ENCODE measurements at places on chromosomes 12 and 14.
A peak's percentile ranks its signal among the peaks of the same experiment; 100 is the strongest.

GRCh38 chr12:22658214-22658613 lies 33.2 kb downstream of the ETNK1 start:
- no peak for DNase-seq

DNA sequence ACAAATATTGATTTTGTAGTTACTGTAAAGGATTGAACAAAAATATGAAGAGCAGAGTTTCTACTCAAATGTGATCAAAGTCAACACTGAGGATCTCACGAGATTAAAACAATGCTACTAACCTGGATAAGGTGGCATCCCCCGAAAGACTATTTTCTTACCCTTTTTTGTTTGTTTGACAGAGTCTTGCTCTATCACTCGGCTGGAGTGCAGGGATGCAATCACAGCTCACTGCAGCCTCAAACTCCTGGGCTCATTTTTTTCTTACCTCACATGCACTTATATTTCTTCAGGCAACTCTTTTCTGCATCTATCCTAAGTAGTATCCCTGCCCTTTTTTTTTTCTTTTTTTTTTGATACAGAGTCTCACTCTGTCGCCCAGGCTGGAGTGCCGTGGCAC lies 109.2 kb downstream of the VEZT start:
- no peak for DNase-seq

DNA sequence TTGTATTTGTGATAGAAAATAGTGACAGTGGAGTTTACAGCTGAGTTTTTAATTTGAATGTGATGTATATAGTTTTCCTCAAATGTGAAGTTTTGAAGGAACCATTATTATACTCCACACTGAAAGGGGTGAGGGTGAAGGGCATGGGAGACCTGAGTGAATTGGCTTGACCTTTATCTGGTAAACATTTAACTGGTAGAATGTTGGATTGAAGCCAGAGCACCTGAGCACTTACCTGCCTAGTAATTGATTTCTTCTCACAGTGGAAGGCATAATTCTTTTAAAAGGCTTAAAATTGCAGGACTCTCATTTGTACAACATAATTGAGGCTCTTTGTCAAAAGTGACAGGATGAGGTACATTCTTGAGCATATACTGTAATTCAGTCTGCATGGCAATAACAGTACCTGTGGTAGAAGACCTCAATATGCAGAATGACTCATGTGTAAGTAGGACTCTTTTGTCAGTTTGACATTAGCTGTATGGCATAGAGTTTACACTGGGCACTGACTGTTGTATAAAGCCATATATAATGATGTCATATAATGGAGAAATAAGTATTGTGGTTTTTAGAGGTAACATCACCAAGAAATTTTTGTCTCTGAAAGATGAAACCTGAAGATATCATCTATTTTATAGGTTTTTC lies 309.6 kb downstream of the TMTC2 start:
- DNase-seq, result no peak

- DNase-seq, result no peak
These were observed 31.4 kb downstream of the NUBPL start for GRCh38 chr14:31592631-31593030.

- no peak for DNase-seq
These were observed 16.5 kb downstream of the SPTLC2 start for GRCh38 chr14:77599889-77600288.

DNA sequence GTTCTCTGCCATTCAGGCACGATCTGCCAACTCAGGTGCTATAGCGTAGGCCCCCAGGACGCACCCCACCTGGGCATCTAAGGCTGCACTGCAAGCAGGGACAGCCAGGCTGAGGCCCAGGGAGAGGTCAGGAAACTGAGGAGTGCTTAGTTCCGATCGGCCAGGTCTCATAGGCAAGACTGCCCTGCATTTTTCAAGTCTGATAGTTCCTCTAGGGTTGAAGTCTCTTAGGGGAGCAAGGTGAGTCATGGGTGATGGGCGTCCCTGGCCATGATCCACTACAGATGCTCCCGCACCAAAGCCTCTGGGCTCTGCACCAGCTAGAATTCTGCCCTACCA lies 13.2 kb downstream of the NOPCHAP1 start:
- DNase-seq, result no peak

- peak; percentile 50 for DNase-seq
These were observed 10.2 kb downstream of the SLCO1A2 start for GRCh38 chr12:21324551-21324950.

DNA sequence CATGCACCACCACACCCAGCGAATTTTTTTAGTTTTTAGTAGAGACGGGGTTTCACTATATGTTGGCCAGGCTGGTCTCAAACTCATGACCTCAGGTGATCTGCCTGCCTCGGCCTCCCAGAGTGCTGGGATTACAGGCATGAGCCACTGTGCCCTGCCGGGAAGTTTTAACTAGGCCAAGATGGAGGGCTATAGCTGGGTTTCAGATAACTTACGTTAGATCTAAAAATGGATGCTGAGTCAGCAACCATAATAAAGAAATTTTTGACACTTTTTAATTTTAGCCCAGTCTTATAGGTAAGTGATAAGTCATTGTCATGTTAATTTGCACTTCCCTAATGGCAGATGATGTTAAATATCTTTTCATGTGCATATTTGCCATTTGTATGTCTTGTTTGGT lies 14.4 kb downstream of the ZDHHC17 start:
- DNase-seq, result no peak

DNA sequence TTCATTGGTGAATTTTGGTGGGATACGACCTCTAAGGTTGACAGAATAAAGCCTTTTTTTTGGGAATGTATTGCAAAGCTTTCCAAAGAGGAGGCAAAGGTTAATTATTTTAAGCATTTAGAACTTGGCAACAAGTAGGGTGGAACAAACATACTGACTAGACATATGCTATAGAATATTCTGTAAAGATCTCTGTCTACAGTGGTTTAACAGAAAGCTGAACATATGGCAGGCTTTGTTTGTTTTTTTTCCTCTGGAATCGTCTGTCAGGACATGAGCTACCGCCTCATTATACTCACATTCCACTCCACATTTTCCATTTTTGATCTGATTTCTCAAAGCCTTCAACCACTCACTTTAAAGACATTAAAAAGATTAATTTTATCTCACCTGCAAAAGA lies 153.4 kb upstream of the PELI2 start:
- DNase-seq, result no peak

DNA sequence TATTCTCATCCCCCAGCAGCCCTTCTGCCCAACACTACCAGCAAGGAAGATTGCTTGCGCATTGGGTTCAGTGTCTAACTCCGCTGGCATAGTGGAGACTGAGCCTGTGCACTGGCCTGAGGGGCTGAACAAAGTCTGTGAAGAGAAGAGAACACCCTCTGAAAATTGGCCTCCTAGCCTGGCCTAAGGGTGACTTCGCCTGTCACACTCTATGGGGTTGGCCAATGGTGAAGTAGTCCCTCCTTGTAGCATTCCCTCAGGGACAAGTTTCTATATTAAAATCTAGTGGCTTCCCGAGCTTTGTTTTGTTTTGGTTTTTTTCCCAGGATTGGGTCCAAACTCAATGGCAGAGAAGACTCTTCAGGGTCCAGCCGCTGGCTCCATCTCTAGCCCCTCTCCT lies 49.1 kb upstream of the DAAM1 start:
- DNase-seq, result no peak

DNA sequence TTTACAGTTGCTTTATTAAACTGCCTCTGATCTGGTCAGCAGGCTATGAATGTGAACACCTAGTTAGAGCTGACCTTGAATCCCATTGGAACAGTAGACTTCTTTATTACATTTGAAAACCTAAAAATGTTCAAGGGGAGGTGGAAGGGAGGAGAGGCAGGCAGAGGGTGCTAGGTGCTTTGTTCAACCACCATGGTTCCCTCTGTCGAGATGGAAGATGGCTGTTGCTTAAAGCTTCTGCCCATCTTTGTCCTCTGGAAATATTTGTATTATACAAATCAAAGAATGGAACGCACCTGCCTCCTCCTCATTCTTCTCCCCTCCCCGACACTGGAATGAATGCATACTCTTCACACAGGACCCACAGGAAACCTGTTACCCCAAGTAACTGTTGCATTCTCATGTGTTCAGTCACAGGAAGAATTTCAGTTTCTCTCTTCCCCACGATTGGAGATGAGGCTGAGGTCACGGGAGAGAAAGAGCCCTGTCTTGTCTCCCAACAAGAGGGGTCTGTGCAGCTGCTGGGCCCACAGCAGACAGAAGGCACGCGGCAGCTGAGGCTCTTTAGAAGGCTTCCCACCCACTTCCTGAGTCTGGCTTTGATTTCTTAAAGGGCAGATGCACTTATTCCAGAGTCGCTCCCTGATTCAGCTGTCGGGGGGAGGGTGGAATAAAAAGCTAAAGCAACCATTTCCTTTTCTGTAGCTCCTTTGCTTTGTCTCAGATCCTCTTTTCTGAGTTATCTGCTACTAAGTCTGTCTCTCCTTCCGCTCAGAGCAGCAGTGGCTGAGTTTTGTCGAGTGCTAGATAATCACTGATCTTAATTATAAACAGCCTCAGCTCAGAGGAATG lies 217.9 kb upstream of the BTG1 start:
- DNase-seq, result peak; percentile 16

DNA sequence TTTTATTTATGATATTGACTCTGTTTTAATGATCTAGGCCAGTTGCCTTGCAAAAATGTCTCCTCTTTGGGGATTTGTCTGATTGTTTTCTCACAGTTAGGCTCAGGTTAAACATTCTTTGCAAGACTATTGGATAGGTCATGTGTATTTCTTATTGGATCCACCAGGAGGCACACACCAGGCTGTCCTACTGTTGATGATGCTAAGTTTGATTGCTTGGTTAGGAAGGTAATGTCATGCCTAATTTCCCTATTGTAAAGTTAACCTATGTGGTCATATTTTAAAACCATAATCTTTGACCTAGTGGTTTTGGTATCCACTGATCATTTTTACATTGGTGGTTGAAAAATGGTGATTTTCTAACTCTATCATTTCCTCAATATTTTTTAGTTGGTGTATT lies 137.1 kb downstream of the BRMS1L start:
- peak; percentile 66 for DNase-seq

GRCh38 chr12:16552301-16552700 lies 53.7 kb downstream of the LMO3 start:
- DNase-seq, result no peak

DNA sequence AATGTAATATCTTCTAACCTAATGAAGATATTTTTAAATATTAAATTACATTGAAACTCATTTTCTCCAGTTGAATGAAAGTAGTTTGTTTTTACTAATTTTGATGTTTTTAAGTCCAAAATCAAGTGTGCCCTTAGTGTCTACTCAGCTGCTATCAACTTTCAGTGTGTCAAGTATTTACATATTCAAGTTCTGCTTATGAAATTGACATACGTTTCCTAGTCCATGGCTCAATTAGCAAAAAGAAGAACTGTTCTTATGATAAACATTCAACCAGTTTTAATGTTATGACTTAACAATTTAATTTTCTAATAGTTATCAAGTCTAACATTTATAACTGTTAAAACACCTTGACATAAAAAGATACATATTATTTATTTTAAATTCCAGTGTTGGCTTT lies 137.1 kb downstream of the DUSP6 start:
- DNase-seq, result no peak

- no peak for DNase-seq
These were observed 106.2 kb upstream of the RPH3A start for GRCh38 chr12:112685321-112685720.

- DNase-seq, result peak; percentile 40
These were observed 162.5 kb downstream of the C12orf50 start for GRCh38 chr12:87866578-87867292.

DNA sequence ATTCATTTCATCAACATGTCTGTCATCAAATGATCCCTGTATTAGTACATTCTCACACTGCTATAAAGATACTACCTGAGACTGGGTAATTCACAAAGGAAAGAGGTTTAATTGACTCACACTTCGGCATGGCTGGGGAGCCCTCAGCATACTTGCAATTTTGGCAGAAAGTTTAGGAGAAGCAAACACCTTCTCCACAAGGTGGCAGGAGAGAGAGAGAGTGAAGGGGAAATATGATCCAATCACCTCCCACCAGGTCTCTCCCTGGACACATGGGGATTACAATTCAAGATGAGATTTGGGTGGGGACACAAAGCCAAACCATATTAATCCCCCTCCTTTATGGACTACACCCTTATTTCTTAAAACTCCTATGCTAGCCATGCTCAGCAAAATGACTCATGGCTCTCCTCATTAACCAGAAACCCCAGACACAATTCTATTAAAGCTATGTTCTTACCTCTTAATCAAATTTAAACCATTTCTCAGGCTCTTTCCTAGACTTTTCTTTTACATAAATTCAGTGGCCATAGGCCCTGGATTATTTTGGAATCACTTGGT lies 932.3 kb downstream of the FLRT2 start:
- peak; percentile 74 for DNase-seq

- DNase-seq, result no peak
These were observed 52.3 kb downstream of the MVK start for GRCh38 chr12:109625749-109626377.

DNA sequence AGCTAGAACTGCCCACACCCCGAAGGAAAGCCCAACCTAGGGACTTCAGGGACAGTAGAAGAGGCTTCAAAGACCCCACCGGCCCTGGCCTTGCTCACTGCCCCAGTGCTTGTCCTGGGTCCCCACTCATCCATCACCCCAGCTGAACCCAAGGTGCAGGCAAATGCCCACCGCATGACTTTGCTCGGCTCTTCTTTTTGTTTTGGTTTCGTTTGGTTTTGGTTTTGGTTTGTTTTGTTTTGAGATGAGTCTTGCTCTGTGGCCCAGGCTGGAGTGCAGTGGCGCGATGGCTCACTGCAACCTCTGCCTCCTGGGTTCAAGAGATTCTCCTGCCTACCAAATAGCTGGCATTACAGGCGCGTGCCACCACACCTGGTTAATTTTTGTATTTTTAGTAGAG lies 9.0 kb downstream of the CCDC85C start:
- no peak for DNase-seq

DNA sequence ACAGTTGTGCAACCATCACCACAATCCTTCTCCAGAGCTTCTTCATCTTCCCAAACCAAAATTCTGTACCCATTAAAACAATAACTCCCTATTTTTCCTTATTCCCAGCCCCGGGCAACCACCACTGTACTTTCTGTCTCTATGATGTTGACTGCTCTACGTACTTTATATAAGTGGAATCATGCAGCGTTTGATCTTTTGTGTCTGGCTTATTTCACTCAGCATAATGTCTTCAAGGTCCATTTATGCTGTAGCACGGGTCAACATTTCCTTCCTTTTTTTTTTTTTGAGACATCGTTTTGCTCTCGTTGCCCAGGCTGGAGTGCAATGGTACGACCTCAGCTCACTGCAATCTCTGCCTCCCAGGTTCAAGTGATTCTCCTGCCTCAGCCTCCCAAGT lies 162.7 kb upstream of the GSC start:
- DNase-seq, result no peak
